ENCODE measurements at places on chromosomes 12 and 14.

GRCh38 chr12:102421802-102422583, 58.4 kb downstream of the IGF1 start:
- DNase-seq, result no peak

DNA sequence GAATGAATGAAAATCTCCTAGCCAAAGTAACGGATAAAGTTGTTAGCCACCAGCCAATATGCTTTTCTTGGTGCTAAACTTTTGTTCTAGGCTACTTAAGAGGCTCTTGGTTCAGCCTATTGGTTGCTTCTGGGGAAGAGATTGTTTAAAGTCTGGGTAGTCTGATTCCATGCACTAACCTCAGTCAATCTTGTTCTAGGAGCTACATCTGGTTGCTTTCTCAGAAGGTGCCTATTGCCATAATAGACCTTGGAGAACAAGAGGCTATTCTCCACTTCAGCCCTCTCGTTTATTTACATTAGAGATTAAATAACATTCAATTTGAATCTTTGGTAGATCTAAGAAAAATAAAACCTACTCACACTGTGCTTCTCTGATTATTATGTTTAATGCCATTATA, 40.8 kb upstream of the OTOGL start:
- no peak for DNase-seq

- no peak for DNase-seq
These were observed 65.0 kb downstream of the ITPK1 start for GRCh38 chr14:93050761-93051160.

DNA sequence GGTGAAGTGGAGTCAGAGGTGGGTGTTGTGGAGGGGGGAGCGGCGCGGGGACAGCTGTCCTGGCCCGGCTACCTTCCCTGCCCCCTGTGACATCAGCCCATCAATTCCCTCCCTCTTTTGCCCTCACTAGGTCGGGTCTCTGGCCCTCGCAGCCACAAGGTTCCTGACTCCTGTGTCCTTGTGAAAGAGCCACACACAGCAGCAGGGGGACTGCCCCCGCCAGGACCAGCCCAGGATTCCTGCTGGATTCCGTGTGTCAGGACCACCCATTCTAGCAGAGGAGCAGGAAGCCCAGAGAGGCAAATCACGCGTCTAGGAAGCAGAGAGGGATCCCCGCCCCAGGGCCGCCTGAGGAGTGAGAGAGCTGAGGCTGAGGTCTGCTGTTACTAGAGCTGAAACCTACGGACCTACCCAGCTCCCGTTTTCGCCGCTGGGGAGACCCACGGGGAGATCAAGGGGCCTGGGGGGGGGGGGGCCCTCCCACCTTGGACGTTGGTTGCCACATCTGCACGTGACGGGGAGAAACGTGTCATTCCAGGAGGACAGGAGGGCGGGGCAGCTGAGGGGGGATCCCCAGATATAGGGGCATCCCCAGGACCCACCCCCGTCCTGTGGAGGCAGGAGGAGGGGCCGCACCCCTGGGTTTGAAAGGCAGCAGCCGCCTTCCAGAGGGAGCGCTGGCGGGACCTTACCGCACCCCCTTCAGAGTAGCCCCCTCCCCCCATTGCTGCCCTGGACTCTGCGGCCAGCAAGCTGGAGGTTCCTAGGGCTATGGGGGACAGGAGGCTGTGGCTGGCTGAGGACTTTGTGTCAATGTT, 12.5 kb upstream of the INF2 start:
- DNase-seq, result no peak

DNA sequence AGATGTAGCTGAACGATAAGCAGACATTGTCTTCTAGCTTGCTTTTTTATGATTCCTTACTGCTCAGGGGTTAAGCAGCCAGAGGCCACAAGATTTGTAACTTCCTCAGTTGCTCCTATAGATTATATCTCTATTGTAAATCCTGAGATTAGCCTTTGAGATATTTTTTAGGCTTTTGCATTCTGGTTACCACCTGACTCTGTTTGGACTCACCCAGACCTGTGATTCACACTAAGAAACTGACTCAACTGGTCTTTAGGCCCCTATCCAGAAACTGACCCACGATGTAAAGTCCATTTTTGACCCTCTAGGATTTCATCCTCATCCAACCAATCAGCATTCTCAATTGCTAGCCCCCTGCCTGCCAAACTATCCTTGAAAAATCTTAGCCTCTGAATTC, 194.4 kb downstream of the RASSF9 start:
- DNase-seq, result no peak

- no peak for DNase-seq
These were observed at the start of gene ZNF219 for GRCh38 chr14:21098076-21098891. Gene ZNF219, minus strand, starts transcription at chr14:21098655. Its CDS starts 5,064 bp downstream, at chr14:21093591.

DNA sequence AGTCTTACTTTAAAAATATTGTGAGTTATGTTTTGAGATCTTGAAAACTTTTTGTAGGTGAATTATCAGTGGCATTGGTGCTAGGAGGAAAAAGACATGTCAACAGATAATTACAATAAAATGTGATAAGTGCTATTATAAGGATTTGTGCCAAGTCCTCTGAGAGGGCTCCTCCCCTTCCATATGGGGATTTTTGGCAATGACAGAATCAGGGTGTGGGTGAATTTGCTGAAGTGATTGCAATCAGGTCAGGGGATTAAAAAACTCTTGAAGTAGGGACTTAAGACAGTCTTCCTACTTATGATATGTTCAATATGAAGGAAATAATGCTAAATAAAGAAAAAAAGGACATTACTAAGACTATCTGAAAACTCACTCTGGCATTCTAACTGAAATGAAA, 122.5 kb downstream of the SLC15A5 start:
- DNase-seq, result no peak

DNA sequence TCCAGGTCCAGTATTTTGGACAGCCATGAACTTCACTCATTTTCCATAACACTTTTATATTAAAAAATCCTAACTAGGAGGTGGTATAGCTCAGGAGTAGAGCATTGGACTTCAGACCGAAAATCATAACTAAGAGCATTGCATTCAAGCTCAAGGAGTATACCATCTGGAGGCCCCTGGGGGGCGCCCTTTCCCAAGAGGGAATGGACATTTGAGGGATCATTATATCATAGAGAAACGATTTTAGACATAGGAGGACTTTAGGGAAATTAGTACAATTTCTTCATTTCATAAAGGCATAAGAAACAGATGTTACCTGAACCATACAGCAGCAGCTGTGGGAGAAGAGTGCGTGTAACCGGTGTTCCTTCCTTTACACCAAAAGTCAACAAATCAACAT, 5.2 kb upstream of the ATG14 start:
- DNase-seq, result no peak

- no peak for DNase-seq
These were observed 682.4 kb downstream of the SLC16A7 start for GRCh38 chr12:60278209-60278608.

DNA sequence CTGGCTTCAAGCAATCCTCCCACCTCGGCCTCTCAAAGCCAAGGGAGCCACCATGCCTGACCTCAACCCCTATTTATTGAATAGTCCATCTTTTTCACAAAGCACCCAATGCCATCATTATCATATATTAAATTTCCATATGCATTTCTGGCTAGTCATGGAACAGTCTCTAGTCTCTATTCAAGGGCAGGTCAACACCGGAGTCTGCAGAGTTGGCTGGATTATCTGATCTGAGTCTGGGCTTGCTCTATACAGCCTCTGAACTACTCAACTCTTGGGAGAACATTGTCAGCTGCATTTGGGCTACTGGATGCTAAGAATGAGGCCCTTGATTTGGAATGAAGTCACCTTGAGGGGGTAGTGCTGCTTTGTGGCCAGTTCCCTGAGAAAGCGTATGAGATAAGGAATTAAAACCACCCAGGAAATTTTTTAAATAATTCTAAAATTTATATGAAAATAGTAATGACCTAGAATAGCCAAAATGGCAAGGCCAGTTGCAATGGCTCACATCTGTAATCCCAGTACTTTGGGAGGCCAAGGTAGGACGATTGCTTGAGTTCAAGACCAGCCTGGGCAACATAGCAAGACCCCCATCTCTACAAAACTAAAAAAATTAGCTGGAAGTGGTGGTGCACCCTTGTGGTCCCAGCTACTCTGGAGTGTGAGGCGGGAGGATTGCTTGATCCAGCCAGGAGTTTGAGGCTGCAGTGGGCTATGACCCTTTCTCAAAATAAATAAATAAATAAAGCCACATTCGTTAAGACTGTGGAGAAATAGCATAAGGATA, 6.9 kb upstream of the NAA25 start:
- no peak for DNase-seq

GRCh38 chr12:1466481-1467154, 127.8 kb downstream of the FBXL14 start:
- no peak for DNase-seq

DNA sequence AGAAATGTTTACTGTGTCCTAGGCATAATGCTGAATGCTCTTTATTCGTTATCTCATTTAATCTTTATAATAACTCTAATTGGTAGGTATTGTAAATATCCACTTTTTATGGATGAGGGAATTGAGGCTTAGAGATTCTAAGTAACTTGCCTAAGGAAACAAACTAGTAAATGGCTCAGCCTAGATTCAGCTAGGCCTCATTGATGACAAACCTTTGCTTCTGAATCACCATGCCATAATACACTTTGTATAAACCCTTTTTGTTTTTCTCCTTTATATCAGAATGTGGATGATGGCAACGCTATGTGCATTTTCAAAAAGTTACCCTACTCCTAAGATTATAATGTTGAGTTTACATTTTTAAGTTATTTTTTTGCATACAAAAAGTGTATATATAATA, 34.0 kb downstream of the MNAT1 start:
- no peak for DNase-seq

DNA sequence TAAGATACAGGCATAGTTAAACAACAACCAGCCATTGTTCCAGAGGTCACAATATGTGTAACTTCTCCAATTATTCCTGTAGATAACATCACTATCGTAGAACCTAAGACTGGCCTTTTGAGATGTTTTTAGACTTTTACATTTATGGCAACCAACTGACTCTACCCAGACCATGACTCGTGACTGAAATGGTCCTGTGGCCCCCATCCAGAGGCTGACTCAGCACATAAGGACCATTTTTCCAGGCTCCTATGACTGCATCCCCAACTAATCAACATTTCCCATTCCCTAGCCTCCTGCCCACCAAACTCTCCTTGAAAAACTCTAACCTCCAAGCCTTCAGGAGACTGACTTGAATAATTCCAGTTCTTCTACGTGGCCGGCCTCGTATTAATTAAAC, 52.6 kb upstream of the NID2 start:
- DNase-seq, result no peak

GRCh38 chr12:111195316-111195715, 173.6 kb downstream of the PHETA1 start:
- DNase-seq, result no peak

GRCh38 chr14:74963178-74963704, 7.8 kb upstream of the PGF start:
- no peak for DNase-seq

- peak; percentile 58 for DNase-seq
These were observed at the start of gene GALNT6 for GRCh38 chr12:51391283-51392123. Gene GALNT6, minus strand, starts transcription at chr12:51391406. Its CDS starts 11,625 bp downstream, at chr12:51379781.

DNA sequence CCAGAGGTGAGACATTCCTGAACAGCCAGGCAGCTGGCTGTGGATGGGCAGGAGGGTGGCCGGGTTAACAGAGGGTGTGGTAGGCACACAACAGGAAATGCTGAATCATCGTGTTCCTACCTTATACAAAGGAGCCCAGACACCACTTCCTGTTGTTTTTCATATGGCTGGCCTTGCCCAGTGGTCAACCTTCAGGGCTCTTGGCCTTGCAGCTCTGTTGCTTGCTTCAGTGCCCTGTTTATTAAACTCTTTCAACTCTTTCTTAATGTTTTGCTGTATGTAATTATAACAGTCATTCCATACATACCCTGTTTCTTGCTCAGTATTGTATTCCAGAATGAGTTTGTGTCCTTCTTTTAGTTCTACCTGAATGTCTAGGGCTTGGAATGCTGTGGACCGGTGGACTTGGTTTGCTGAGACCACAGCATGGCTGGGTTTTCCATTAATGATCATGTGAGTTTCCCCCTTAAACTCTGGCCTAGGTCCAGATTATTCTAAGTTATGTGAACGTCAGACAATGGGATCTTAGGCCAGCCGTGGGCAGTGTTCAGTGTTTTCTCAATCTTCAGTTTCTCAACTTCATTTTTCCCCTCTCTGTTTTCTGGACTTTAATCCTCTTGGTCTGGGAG, 11.9 kb downstream of the CFAP54 start:
- DNase-seq, result peak; percentile 34

GRCh38 chr12:51870504-51870903, 17.4 kb upstream of the ANKRD33 start:
- DNase-seq, result no peak

GRCh38 chr14:64349741-64350490, 38.2 kb upstream of the MTHFD1 start:
- DNase-seq, result no peak

- DNase-seq, result no peak
These were observed 21.6 kb upstream of the CHFR start for GRCh38 chr12:132909030-132909368.

DNA sequence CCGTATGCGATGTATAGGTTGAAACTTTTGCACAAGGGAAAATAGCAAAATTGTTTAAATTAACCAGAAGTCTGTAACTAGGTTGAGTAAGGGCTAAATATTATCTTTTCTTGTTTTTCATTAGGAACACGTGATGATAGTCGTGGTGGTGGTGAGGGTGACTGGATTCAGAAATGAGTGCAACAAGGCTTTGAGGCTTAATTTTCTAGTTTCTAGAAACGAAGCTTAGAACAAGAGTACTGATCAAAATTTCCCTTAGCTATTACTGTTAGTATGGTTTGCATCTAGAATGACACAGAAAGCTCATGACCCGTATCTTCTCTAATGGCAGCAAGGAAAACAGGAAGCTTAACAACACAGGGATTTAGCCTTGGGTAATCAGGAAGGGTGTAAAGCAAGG, 7.0 kb downstream of the SLIRP start:
- DNase-seq, result no peak

- DNase-seq, result no peak
These were observed 1.2 kb downstream of the P2RX7 start for GRCh38 chr12:121133838-121134237.

GRCh38 chr14:75242546-75243273, 35.9 kb upstream of the FOS start:
- no peak for DNase-seq

- DNase-seq, result no peak
These were observed 240.9 kb downstream of the DPF3 start for GRCh38 chr14:72653026-72653425.

- DNase-seq, result no peak
These were observed 231.6 kb downstream of the CACNA1C start for GRCh38 chr12:2284321-2284813.

- DNase-seq, result no peak
These were observed 20.8 kb upstream of the HSPB8 start for GRCh38 chr12:119157978-119158377.

Data from activated effector memory CD4-positive, alpha-beta T cell treated with Interleukin-2 at 50 U/mL for 16 hours (primary cell).